Suppressor macrophage treated with lipopolysaccharide for 4 hours (primary cell): ENCODE measurements at places on chromosomes 4 and X.
A peak's percentile ranks its signal among the peaks of the same experiment; 100 is the strongest.

DNA sequence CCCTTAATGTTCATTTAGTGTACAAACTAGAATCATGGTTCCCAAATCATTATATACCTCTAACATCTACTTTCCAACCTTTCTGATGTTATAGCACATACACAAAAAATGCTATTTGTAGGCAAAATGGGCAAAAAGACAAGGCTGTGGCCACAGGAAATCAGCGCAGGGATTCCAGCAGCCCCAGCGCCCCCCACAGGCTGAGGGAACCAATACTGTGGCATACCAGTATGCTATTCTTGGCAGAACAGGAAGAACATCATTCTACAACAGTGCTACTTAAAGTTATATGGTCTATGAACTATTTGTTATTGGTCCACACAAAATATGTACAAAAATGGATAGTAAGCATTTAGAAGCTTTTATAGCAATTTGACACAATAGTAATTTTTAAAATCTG is 25.3 kb downstream of the STEEP1 start:
- peak; percentile 26 for DNase-seq

DNA sequence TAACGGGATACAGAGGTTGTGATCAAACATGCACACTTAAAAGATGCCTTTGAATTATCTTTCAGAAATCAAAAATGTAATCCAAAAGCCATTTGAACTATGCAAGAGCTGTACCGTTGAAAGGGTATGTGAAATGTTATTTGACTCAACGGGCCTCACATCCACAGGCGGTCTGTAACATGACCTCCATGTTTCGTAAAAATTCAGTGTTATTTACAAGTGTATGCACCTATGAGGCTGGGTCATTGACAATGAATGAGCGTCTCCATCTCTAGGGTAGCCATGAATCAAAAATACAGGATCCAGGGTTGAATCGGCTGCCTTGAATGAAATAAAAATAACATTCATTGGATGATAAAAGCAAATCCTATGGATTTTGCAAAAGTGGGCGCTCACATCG is 100.1 kb downstream of the CRLF2 start:
- DNase-seq, result no peak

- DNase-seq, result no peak
These were observed 34.0 kb upstream of the BMP15 start for GRCh38 chrX:50876551-50876950.

- DNase-seq, result peak; percentile 5
These were observed 186.1 kb upstream of the MAB21L2 start for GRCh38 chr4:150395872-150396271.

GRCh38 chr4:119564106-119564505 is 64.5 kb downstream of the PDE5A start:
- DNase-seq, result no peak

- no peak for DNase-seq
These were observed 141.8 kb upstream of the PJA1 start for GRCh38 chrX:69307029-69307428.

- no peak for DNase-seq
These were observed 1.5 kb downstream of the KLHL2 start for GRCh38 chr4:165208741-165209388.

DNA sequence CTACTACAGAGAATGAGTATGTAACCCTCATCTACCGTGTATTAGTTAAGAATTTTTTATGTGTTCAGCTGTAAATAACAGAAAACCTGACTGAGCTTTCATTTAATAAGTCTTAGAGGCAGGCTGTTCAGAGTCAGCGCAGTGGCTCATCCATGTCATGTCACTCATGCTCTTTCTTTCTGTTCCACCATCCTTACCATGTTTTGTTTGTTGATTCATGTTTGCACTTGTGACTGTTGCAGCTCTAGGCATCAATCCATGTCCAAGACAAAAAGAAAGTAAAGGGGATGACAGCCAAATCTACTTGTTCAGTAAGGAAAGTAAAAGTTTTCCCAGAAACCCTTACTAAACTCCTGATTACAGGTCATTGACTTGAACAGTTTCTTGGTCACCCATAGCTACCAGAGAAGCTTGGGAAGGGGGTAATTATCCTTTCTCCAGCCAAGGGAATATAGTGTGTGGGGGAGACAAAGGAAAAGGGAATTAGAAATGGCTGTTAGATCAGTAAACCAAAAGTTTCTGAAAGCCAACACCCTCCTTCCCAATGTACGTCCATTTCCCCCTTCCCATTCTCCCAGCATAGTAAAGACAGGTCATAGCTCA is 9.0 kb downstream of the ART3 start:
- no peak for DNase-seq

DNA sequence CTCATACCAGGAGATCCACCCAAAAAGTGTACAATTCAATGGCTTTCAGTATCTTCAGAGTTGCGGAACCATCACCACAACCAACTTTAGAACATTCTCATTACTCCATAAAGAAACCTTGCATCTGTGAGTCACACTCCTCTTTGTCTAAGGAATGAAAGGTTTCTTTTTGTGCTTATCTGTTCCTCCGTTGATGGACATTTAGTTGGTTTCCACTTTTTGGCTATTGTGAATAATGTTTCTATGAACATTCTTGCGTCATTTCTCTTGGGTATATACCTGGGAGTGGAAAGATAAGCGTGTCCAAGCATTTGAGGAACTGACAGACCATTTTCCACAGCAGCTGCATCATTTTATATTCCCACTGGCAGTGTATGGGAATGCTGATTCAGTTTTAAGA is 10.6 kb downstream of the FAM184B start:
- no peak for DNase-seq

DNA sequence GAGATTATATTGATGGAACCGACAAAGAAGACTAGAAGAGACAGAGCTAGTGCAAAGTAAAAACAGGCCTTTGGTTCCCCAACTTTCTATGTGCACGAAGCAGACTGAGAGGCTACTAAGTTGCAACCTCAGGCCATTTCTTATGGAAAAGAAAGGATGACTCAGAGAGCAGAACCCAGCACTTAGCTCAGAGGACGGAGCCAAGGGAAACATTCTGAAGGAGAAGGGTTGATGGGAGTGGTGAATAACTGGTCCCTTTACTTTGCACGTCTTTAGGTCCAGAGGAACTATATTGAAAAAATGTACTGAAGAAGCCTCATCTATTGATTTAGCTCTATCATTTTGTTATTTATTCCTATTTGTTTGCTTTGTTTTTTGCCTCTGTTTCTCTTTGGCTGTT is 182.1 kb downstream of the CPE start:
- no peak for DNase-seq

- peak; percentile 78 for DNase-seq
These were observed 10.6 kb upstream of the ELF4 start for GRCh38 chrX:130120746-130121504.

GRCh38 chr4:138774940-138775339 is 240.6 kb upstream of the NOCT start:
- DNase-seq, result no peak

- DNase-seq, result no peak
These were observed 276.0 kb downstream of the SHOX start for GRCh38 chrX:906586-906985.

GRCh38 chr4:4919927-4920326 is 60.5 kb downstream of the MSX1 start:
- DNase-seq, result no peak

- peak; percentile 86 for DNase-seq
These were observed 25.2 kb upstream of the G3BP2 start for GRCh38 chr4:75698162-75698962.

DNA sequence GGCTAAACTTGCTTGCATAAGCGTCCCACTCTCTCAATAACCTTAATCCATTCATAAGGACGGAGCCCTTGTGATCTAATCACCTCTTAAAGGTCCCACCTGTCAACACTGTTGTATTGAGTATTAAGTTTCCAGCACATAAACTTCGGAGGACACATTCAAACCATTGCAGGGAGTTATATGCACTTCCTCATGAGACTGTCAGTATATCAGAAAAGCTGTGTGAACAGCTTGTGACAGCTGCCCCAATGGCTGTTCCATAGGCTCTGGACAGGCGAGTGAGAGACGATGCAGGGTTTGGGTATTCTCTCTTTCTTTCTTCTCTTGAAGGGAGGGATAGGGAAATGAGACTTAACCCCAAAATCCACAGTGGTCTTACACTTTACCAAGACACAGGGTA is 64.2 kb upstream of the RPL34 start:
- DNase-seq, result no peak

- no peak for DNase-seq
These were observed 4.6 kb upstream of the GPR34 start for GRCh38 chrX:41684138-41684537.

GRCh38 chr4:153844144-153844543 is 55.3 kb upstream of the SFRP2 start:
- no peak for DNase-seq

DNA sequence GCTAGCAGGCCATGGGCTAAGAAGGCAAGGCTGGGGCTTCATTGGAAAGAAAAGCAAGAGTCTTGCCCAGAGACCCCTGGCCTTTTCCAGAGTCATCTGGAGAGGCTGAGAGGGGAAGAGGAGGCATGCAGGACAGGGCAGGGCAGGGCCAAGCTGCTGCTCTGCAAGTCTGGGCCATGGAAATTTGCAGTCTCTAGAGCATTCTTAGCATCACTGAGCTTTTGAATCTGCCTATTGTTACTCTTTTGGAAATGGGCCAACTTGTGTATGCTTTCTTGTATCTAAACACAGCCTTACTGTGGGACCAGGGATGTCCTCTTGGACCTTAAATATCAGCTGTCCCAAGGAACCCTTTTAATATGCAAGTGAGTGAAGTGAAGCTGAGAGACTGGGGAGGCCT is 560.5 kb downstream of the MID1IP1 start:
- DNase-seq, result no peak

GRCh38 chr4:87240341-87240740 is 19.9 kb upstream of the KLHL8 start:
- DNase-seq, result no peak

DNA sequence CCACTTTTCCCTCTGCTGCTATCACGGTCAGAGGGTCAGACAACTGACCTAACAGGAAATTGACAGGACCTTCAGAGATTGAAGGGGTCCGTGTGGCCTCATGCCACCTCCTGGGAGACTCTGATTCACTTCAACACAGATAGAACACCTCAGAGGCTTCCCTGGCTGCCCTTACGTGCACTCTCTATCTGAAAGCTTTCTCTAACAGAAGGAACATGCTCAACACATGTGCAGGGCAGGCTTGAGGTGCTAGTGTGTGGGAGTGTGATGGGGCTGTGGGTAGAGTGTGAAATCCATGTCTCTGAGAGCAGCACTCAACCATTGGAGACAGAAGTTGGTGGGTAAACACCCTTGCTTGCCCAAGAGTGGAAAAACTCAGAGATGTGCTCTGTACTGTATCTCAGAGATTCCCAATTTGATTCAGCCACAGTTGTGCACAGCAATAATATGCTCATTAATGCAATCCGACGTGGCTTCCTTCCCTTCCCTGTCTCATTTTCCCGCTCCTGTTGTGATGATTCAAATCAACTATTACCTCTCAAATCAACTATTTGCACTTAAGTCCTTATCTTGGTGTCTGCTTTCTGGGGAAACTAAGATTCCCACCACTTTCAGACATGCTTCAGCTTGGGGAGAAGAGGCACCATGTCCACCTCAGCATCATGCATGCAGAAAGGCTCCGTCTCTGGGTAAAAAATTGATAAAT is 62.0 kb upstream of the MAGEB2 start:
- no peak for DNase-seq

DNA sequence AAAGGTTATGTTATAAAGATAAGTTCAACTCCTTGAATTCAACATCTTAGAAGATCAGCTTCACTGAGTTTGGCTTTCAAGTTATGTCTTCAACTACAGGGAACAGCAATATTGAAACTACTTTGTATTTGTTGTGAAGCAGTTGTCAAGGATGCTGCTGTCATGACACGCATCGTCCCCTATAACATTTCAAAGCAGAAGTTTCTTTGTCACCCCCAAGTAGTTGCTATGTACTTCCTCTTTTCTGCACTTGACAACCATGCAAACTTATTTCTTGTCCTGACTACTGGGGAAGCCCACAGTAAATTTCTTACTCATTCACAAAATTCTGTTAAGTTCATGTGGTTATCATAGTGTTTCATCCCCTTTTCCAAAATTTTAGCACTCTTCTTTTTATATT is 14.3 kb downstream of the ANTXR2 start:
- DNase-seq, result peak; percentile 92

DNA sequence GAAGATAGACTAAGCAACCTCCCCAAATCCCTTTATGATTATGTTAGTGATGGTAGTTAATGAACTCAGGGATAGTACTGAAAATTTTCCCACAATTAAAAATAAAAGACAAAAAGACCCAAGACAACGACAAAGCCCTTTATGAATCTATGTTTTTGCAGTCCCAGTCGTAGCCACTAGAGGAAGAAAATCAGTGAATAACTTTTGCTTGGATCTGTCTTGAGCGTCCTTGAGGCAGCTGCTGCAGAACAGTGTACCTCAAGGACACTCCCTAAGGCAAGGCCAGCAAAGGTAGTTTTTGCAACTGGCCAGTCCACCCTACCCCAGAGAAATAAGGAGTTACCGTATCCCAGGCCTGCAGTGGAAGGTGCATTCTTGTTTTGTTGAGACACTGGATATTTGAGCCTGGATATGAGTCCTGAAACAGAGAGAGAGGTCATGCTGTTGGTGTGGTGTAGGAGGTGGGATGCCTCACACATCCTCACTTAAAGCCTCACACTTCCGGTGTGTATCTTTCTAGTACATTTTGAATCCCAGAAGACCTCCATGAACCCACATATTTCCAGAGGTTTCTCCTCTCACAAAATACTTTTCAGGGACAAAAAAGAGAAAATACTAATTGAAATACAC is 8.7 kb upstream of the TIMM8A start:
- no peak for DNase-seq

DNA sequence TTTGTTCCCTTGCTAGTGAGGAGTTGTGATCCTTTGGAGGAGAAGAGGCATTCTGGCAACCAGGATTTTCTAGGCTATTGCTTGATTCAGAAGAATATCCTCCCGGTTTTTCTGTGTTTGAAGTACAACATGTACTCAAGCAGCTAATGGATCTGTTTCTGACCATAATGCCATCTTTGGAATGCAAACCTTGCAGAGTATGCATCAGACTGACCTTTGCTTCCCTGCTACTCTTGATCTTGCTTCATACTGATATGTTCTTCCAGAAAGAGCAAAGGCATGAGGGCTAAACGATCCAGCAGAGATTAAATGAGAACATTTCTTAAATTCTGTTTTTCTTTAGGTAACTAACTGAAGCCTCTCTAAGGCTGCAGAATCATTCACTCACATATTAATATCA is 265.4 kb upstream of the SLC7A11 start:
- DNase-seq, result no peak

- DNase-seq, result no peak
These were observed 90.7 kb downstream of the PALLD start for GRCh38 chr4:168587411-168588125.

GRCh38 chr4:109007976-109008375 is 245.1 kb upstream of the ETNPPL start:
- DNase-seq, result no peak

DNA sequence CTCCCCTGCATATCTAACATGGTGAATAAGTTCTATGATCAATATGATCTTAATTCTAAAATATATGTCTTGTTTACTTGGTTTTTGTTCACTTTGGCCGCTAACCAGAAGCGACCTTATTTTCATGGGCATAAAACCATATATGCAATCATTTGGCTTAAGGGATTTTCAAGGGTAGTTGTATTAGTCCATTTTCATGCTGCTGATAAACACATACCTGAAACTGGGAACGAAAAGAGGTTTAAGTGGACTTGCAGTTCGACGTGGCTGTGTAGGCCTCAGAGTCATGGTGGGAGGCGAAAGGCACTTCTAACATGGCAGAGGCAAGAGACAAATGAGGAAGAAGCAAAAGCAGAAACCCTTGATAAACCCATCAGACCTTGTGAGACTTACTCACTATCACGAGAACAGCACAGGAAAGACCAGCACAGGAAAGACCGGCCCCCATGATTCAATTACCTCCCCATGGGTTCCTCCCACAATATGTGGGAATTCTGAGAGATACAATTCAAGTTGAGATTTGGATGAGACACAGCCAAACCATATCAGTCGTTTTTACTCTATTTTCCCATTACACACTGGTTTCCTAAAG is 114.3 kb upstream of the CPEB2 start:
- DNase-seq, result peak; percentile 77
